ENCODE measurements at places on chromosomes 11 and 22.

GRCh38 chr22:28188178-28188879, 269.3 kb upstream of the PITPNB start:
- no peak for DNase-seq

DNA sequence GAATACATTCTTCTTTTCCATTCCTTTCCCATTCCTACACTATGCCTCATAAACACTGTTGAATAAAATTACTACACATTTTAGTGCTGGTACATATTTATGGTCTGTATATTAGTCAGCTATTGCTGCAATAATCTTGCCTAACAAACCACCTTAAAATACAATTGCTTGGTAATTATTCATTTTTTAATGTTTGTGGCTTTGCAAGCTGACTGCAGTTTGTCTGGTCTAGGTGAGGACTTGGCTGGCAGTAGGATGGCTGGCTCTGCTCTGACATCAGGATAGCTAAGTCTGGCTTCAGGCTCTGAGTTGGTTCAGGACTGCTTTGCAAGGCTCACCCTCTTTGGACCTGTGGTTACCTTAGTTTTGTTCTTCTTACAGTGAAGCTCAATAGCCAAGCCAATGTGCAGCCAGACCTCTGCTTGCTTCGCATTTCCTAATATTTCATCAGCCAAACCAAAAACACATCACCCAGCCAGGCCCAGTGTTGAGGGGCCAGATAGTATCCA, 913.4 kb upstream of the RAG2 start:
- DNase-seq = no peak

DNA sequence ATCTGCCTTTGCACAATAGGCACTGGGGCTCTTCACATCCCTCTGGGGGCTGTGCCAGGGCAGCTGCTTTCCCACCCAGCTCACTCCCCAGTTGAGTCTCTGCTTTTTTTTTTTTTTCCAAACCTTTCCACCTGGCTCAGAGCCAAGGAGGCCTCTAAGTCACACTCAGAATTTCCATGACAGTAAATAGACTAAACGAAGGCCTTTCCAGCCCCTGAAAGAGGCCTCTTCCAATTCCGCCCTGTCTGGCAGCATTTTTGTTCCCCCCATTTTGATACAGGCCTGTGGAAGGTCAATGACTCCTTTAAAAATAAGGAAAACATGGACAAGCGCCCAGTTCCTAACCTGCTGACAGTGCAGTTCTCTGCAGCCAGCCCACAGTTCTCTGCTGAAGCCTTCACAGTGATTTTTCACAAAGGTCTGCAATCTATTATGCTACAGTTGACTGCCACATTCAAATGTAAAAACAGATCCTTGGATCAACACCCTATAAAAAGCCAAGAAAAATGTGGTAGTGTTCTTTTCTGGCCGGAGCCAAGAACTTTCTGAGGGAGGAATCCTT, 107.5 kb upstream of the SESN3 start:
- no peak for DNase-seq

DNA sequence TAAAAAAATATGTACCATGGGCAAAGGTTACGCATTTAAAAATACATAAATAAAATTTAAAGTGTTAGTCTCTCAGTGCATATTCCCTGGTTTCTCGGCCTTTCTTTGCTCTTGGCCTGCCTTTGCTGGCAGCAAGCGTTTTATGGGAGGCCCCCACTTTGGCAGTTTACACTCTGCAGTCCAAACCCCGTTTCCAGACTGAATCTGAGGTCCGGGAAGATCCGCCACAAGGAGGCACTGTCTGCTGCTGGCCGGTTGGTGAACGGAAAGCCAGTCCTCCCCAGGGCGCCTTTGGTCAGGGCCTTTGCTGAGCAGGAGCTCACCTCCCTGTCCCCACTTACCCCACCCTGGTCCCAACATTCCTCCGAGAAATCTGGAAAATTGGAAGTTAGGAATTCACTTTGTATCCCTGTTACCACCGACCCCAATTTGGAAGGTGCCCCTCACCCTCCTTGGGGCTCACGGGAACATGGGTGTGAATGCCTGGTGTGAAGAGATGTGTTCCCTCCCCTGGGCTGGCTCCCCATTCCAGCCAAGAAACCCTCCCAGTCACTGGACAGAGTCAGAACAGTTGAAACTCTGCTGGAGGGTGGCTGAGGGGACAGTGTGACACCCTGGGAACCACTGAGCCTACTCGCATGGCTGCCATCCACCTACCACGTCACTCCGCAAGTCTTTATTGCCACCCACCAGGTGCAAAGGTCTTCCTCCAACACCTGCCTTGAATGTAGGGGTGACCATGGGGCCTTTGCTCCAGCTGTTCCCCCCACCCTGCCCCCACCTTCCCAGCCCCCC, 9.4 kb upstream of the SF1 start:
- peak; percentile 65 for DNase-seq

DNA sequence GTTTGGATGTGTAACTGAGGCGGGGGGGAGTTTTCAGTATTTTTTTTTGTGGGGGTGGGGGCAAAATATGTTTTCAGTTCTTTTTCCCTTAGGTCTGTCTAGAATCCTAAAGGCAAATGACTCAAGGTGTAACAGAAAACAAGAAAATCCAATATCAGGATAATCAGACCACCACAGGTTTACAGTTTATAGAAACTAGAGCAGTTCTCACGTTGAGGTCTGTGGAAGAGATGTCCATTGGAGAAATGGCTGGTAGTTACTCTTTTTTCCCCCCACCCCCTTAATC, 2.3 kb downstream of the MALAT1 start:
- DNase-seq = no peak

- DNase-seq = no peak
Measured at GRCh38 chr11:119891055-119891768, 162.2 kb upstream of the NECTIN1 start.

GRCh38 chr11:115963156-115963555, 458.9 kb upstream of the CADM1 start:
- DNase-seq = no peak

GRCh38 chr22:35538801-35539321, 1.8 kb upstream of the RASD2 start:
- peak; percentile 51 for DNase-seq

DNA sequence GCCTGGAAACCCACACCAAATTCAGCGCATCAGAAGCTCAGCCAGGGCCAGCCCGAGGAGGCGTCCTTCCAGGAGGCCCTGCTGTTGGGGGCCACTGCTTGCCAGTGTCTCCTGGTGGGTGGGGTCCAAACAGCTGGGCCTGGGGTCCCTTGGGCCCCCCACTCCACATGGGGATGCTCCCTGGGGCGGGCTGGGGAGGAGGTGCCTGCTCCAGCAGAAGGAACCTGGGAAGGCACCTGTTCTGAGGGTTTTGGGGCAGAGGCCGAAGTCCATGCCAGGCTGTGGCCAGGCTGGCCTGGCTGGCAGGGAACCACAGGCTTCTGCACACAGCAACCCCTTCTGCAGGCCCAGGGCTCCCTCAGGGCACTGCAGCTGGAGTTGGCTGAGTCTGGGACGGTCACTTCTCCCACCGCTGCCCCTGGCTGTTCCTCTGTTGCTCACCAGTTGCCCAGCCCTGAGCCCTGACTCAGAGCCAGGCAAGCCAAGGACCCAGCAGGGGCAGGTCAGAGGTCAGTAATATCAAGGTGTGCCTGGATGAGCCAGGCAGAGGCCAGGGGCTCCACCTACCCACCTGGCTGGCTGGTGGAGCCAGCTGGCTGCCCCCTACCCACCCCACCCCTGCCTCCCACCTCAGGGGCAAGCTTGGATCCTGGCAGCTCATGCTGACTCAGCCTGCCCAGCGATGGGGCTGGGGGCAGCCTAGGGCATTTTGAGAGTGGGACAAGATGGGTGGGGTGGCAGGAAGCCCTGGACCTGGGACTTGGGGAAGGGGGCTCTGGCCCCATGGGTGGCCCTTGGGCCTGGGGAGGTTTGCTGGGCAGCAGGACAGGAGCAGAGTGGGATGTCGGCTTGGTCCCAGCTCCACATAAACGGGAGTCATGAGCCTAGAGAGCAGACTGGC, 12.0 kb upstream of the PHLDA2 start:
- no peak for DNase-seq

- DNase-seq = no peak
Measured at GRCh38 chr11:27692781-27693180, 7.5 kb downstream of the BDNF start.

GRCh38 chr11:71986131-71986530, 12.6 kb upstream of the IL18BP start:
- no peak for DNase-seq

DNA sequence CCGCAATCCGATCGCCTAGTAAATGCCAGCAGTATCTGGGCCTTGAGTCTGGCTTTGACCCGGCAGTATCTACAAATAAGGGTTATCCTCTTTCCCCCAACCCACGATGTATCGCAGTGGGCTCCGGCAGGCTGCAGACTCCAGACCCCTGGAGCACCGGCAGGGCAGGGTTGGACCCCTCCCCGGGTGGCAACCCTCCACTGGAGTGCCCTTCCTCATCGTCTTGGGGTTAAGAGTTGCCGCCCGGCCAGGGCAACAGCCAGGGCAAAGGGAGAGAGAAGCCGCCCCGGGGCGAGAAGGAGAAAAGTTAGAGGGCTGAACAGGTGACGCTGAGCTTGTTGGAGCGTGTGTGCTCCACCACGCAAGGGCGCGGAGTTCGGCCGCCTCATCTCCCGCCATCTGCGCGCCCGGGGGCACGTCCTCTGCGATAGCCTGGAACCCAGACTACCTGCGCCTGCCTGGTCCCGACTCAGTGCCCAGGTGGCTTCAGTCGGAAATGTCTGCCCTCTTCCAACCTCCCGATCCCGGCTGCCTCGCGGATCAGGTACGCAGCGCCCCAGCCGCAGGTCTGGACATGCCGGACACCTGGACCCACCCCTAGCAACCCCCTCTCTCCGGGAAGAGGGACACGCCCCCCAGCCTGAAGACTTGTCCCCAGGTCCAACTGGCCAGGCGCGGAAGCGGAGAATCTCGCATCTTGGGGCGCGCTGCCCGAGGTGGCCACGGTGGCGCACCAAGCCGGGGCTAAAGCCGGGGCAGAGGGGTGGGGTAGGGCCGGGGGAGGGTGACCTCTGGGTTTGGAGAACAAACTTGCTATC, 1.2 kb downstream of the DSCAML1 start:
- no peak for DNase-seq

GRCh38 chr11:119258180-119258579, 52.0 kb downstream of the CBL start:
- DNase-seq = no peak

DNA sequence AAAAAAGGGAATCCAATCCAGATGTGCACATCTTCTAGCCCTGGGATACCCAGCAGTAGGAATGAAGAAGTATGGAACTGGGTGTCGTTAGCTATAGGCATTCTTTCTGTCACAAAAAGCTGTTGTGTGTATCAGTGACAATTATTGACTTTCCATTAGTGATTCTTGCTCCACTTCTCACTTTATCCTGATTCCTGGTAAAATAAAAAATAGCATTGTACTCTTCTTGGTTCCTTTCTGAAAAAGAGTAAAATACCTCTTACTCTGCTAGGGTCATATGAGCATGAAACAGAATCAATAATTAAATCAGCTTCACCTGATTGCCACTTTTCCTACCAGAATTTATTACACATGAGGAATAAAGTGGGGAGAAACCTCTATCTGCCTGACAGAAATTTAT, at the start of gene OR52E6:
OR52E6 (minus strand) TSS at position 101 of the 400 bp plus-strand sequence; CDS start at position 101, 0 bp downstream.
- DNase-seq = no peak

DNA sequence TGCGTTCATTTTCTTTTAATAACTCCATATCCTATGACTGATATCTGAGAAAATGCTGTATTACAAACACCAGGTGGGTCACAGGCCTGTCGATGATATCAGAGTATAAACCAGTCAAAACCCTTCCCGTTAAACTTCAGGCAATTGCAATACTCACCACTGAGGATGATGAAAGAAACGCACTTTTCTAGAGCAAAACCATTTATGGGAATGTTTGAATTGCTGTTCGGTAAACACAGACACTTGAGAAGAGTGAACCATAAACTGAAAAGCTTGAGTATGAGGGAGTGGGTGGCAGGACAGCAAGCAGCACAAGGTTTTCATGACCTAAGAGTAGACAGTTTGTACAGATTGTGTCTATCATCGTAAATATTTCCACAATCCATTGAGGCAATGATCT, 139.8 kb upstream of the CEP126 start:
- DNase-seq = no peak

DNA sequence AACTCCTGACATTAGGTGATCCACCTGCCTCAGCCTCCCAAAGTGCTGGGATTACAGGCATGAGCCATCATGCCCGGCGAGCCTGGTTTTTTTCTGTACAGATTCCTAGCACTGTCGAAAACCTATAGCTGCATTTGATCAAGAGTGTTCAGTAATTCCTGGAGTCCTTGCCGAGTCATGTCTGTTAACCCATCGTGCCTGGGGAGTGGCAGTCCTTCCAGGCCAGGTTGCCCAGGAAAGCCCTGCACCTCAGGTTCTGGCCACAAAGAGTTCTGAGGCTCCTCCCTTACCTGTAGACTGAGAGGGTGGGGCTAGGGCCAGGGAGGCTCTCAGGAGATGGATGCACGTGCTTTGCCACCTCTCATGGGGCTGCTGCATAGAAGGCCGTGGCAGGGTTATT, 17.0 kb downstream of the YDJC start:
- DNase-seq = no peak

DNA sequence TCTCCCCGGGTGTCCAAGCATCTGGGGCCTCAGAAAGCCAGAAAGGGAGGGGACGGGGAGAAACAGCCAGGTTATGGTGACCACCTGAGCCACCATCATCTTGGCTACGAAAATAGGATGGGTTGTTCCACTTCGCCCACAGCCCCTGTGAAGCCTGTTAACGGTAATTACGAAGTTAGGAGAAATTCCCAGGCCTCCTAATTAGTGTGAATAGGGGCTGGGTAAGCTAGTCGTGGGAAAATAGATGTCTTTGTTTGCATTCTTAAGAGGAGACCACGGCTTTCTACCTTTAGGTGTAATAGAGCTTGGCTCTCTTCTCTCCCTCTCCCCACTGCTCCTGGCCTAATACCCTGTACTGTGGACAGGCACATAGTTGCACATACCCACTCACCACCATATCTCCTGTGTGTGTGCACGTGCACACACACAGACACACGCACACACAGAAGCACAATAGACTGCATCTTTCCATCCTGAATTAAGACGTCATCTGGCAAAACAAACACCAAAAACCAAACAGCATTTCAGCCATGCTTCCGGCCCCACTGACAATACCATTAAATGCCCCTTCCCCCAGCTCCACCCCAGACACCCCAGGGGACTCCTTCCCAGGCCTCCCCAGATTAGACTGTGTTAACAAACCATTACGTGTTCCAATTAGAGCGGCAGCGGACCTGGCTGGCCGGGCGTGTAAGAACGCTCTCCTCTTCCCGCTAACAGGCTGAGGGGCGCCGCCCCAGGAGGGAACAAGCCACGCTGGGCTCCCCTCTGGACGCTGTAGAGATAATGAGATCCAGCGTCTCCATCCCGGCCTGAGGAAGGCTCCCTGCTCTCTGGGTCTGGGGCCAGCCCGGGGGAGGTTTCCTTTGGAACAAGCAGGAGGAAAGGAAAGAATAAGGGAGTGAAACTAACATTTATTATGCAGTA, 72.8 kb downstream of the TP53I11 start:
- no peak for DNase-seq

All from neural crest cell (in vitro differentiated cells).